ENCODE measurements at places on chromosomes 4 and X.

- no peak for DNase-seq
Measured at GRCh38 chr4:56410247-56411062, 23.2 kb upstream of the AASDH start.

DNA sequence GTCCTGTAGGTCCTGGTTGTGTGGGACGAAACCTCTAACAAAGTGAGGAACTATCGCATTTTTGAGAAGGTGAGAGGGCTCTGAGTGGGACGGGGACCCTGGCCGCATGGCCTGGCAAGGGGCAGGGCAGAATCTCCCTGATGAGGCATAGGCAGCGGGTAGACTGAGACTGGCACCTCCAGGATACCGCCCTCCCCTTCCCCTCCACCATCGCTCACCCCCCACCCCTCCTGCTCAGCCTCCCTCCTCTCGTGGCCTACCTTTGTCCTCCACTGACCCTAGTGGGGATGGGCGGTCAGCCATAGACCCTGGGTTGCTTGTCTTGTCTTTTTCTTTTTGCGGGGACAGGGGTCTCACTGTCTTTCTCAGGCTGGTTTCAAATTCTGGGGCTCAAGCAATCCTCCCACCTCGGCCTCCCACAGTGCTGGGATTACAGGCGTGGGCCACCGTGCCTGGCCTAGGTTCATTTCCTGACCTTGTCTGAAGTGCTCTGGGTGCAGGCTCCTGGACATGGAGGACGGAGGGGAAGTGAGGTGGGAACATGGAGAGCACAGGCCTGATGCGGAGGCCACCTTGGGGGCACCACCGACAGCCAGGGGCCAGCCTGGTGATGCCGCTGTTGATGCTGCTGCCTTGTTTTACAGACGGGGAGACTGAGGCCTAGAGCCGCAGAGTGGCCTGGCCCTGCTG lies 10.5 kb upstream of the ADD1 start:
- no peak for DNase-seq

DNA sequence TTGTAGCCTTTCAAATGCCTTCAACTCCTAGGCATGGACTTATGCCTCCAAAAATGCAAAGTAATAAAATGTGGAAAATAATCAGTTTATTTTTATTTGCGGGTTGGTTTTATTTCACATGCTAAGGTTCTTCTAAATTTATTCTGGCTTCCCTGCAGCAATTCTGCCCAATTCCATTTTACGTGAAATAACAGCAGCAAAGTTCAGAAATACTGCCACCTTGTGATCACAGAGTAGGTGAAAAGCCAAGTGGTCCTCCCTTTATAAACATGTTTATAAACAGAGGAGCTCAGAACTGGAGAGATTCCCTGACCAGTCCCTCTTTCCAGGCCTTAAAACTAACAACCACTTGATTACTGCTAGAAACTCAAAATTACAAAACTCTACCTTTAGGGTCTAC lies 14.7 kb upstream of the DCHS2 start:
- no peak for DNase-seq

- DNase-seq: no peak
Measured at GRCh38 chr4:112923516-112923915, 125.9 kb upstream of the ANK2 start.

DNA sequence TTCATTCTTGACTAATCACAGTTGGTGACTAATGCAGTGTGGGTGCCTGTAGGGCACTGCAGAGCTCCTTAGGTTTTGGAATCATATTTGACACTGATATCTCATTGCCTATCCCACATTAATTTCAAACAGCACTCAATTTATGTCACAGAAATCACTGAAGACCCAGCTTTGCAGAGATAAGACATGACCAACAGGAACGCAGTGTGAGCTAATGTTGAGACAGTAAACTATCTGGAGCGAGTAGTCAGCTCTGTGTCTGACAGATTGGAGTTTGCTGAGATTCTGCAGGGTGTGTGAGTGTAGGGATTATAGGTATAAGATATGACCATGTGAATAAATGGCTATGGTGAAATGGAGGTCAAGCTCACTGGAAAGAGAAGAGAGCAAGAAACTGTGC lies 1586.1 kb upstream of the AGA start:
- no peak for DNase-seq

DNA sequence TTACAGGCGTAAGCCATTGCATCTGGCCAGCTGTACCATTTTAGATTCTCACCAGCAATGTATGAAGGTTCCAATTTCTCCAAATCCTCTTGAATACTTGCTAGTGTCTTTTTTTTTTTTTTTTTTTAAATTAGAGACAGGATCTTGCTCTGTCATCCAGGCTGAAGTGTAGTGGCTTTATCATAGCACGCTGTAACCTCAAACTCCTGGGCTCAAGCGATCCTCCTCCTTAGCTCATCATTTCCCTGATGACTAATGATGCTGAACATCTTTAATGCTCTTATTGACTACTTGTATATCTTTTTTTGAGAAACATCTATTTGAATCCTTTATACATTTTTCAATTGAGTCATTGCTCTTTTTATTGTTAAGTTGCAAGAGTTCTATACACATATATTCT lies 40.3 kb downstream of the HDAC8 start:
- no peak for DNase-seq

GRCh38 chr4:150579551-150580234 lies 2.3 kb upstream of the MAB21L2 start:
- no peak for DNase-seq

DNA sequence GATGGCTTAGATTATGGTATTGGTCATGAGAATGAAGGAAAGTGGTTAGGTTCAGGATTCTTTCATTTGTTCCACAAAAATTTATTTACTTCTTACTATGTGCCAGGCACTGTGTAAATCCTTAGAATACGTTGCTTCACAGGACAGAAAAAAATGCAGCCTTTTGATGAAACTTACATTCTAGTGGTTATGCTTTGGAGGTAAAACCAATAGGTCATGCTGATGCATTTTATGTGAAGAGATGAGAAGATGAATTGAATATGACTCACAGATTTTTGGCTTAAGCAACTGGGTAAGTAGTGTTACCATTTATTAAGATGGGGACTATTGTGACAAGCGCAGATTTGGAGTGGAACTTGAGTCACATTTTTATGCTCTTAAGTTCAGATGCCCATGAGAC lies 165.3 kb downstream of the GLRA2 start:
- no peak for DNase-seq

GRCh38 chrX:80511969-80512760 lies 91.9 kb downstream of the TENT5D start:
- DNase-seq: no peak

- no peak for DNase-seq
Measured at GRCh38 chr4:7808181-7808580, 131.5 kb downstream of the AFAP1 start.

DNA sequence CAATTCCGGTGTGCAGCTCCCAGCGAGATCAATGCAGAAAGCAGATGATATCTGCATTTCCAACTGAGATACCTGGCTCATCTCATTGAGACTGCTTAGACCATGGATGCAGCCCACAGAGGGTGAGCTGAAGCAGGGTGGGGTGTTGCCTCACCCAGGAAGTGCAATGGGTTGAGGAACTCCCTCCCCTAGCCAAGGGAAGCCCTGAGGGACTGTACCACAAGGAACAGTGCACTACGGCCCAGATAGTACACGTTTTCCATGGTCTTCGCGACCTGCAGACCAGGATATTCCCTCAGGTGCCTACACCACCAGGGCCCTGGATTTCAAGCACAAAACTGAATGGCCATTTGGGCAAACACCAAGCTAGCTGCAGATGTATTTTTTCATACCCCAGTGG lies 150.0 kb downstream of the TET2 start:
- DNase-seq: no peak

DNA sequence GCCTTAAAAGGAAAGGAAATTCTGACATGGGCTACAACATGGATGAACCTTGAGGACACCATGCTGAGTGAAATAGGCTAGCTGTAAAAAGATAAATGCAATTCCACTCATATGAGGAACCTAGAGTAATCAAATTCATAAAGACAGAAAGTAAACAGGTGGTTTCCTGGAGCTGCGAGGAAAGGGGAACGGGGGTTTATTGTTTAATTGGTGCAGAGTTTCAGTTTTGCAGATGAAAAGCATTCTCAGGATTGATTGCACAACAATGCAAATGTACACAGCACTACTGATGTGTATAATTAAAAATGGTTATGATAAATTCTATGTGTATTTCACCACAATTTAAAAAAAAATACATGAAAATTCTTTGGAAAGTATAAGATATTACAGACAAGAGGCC lies 24.0 kb downstream of the PLRG1 start:
- no peak for DNase-seq

GRCh38 chrX:68868316-68868715 lies 39.5 kb downstream of the EFNB1 start:
- no peak for DNase-seq

DNA sequence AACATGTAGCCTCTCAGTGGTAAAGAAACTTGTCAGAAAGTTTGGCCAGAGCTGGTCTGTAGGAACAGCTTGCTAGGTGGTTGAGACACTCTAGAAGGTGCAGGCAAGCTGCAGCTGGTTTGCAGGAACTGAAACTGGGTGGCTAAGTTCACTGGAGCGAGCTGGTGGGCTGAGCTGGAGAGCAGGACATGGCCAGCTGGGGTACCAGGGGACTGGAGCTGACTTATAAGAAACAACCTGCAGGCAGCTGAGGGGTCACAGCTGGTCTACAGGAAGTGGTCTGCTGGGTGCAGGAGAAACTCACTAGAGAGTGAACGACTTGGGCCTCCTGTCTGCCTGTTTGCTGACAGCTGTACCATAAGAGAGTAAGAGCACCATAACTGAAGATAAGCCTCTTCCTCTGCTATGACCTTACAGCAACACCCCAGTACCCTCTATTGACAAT lies 157.1 kb upstream of the LNX1 start:
- DNase-seq: no peak

DNA sequence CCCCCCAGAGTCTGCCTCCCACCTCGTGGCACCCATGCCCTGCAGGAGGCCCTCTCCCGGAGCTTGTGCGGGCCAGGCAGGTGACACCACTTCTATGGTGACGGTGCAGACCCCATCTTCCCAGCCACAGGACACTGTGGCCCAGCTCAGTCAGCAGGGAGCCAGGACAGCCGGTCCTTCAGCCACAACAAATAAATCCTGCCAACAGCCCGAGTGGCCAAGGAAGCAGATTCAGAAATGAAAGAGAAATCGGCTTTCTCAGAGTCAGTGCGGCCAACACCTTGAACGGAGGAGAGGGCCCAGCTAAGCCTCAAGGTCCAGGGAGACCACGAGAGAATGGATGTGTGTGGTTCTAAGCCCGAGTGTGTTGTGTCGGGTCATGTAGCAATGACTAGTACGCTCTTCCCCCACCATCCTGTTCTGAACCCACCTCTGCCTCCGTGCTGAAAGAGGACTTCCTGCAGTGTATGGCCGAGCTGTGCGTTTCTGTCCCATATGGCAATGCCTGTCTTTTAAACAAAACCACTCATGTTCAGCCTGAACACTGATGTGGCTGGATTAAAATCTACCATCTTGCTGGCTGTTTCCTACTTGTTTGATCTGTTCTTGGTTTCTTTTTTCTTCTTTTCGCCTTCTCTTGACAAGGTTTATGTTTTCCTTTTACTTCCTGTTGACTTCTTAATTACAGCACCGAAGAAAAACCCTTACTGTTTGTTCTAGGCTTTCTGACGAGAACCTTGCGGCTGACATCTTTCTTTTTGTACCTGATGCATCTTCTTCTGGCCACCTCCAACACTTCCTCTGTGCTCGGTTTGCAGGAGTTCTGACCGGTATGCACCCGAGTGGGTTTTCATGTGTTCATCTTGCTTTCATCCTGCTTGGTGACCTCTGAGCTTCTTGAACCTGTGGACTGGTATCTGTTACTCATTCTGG lies 53.1 kb downstream of the GAK start:
- no peak for DNase-seq

DNA sequence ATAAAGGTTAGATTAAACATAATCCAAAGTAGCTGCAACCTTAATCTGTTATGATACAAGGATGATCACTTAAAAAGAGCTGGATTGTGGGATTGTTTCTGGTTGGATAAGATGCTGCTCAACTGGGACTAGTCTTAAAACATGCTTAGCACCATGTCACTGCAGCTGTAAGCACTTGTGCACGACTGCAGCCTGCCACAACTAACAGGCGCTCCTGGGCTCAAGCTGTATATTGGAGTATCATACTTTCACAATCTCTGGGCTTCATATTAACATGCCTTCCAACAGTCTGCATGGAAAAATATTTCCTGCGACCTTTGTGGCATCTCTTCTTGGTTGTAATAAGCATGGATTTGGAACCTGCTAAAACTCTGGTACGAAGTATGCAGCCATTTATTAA lies 493.0 kb upstream of the PITX2 start:
- DNase-seq: no peak

- DNase-seq: no peak
Measured at GRCh38 chr4:149531861-149532260, 283.8 kb downstream of the IQCM start.

DNA sequence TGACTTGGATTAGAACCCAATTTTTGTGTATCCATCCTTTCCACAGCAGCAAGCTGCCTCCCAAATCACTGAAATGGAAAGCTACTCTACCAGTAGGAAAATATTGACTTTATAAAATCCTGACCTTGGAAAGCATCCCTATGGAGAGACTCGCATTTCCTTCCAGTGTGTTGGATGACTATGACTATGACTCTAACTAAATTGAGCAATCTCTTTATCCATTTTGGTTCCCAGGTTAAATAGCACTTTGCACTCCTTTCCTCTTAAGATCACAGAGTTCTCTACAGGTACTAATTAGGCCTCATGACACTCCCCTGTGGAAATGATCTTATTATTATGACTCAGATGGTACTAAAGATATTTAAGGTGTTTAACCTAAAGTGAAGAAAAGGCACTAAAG lies 431.8 kb downstream of the PPARGC1A start:
- DNase-seq: no peak

- no peak for DNase-seq
Measured at GRCh38 chrX:74195605-74196004, 108.4 kb upstream of the ZCCHC13 start.

GRCh38 chr4:182068920-182069319 lies 174.3 kb upstream of the TENM3 start:
- no peak for DNase-seq

GRCh38 chr4:74057588-74057987 lies 19.1 kb upstream of the CXCL3 start:
- DNase-seq: no peak

- no peak for DNase-seq
Measured at GRCh38 chr4:113566015-113566795, 195.3 kb downstream of the CAMK2D start.

- DNase-seq: no peak
Measured at GRCh38 chr4:75030028-75030427, 97.1 kb downstream of the PARM1 start.

GRCh38 chrX:110989447-110989846 lies 106.5 kb upstream of the PAK3 start:
- no peak for DNase-seq

GRCh38 chr4:183801457-183802165 lies 103.5 kb upstream of the STOX2 start:
- DNase-seq: no peak

- DNase-seq: no peak
Measured at GRCh38 chrX:129647418-129648410, 7.0 kb downstream of the APLN start.

DNA sequence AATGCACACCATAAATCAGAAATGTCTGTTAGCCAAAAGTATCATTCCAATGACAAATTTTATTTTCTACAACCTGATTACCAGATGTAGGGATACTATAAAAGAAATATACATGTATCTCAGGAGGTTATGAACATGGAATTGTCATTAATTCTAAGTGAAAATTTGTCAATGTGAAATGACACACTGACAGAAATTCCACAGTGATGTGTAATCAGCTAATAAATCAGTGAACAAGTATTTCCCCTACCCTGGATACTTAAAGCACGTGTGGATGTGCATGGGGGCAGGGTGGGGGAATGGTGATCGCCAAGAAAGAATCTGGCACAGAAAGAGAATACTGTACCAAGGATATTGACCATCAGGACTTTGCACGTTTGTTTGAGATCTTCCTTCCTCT lies 123.6 kb downstream of the SH3RF1 start:
- no peak for DNase-seq

GRCh38 chrX:137032341-137032694 lies 1.5 kb downstream of the GPR101 start:
- no peak for DNase-seq
